ENCODE measurements at places on chromosomes 3 and 15.

DNA sequence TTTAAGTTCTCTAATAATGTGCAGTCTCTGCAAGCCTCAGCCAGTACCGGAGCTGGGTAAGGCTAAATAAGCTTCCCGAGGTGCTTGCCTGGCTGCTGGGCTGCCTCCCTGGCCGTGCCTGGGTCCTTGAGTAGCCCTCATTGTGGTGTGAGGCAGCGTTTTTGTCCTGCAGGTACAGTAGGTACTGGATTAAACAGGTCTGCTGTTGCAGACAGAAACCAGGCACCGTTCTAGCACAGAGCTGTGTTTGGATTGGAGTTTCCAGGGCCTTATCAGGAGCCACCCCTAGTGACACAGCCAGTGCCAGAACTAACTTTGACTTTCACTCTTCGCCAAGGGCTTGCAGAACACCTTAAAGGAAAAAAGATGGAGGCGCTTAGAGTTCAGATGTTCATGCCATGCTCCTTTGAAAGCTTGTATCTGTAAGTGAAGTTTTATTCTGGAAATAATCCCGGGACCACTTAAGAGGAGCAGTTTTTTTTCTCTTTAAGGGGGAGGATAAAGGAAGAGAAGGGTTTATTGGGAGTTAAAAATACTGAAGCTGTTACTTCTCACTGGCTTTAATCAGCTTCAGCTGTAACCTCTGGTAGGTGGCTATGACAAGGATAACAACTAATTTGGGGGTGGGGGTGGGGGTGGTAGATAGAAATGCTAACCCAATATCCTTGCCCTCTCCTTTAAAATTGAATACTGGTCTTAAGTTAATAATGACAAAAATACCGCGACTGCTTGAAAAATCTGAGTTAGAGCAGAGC, 126.8 kb downstream of the MITF start:
- no peak for DNase-seq

DNA sequence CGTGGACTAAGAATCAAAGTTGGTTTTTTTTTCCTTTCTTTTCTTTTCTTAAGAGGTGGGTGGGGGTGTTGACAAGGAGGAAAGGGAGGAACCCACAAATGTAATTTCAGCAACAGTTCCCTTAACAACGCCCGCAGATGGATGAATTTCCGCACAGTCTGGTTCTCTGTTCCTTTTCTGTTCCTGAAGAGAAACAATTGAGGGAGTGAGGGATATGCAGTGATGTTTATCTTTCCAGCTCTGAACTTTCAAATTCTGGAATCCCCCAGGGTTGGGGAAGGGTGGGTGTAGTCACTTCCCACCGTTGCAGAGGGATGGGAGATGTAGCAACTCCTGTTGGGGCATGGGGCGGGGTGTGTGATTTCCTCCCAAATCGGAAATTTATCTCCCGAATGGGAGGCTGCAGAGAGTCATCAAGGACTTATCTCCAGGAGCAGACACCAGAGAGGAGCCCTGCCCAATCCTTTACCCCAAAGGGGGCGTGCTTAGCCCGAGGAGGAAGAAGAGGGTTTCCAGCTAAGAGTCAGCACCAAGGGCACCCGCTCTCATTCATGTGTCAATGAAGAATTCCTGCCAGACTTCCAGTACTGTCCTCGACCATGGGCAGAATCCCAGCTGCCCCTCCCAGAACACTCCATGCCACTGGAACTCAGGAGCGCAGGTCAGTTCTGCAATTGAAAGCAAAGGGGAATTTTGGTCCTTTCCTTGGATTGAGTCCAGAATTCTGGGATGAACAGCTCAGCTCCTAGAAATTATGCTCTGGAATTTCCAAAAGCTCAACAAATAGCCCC, 35.0 kb upstream of the CFAP161 start:
- no peak for DNase-seq

- DNase-seq, result no peak
These were observed 22.2 kb upstream of the BLM start for GRCh38 chr15:90694987-90695386.

DNA sequence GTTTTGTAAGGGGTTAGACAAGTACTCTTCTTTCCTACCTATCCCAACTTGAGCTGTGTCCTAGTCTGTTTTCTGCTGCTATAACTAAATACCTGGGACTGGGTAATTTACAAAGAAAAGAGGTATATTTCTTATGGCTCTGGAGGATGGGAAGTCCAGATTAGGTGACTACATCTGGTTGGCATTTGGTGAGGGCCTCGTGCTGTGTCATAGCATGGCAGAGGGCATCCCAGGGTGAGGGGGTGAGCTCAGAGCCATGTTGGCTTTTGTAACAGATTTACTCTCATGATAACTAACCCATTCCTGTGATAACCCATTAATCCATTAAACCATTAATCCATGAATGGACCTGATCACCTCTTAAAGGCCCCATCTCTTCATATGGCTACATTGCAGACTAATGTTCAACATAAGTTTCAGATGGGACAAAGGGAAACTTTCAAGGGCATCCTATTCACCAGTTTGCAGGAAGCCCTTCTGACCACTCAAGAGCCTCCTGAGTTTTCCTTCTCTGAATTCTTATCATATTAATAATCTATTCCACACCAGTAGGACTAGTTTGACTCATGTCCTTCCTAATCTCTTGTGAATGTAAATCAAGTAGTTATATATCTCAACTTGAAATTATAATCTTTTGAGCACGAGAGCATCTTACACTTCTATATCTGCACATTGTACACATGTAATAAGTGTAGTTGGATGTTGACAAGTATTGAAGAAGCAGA, 185.7 kb upstream of the ZPLD1 start:
- DNase-seq, result no peak

GRCh38 chr3:167361306-167361705, 18.8 kb downstream of the ZBBX start:
- DNase-seq, result no peak

DNA sequence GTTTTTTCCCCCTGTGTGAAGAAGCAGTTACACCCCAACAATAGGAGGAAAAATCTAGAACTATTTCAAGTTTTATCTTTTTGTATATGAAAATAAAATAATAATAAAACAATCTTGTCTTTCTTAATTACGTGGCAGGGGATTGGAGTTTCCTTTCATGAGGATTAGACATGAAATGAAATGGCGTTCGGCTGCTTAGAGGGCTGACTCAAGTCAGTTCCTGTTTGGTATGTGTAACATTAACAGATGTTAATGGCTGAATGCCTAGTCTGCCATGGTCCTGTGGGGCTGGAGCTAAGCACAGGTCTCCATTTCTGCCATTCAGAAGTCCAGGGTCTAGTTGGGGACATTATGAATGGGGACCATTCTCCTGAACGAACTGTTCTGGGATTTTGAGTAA, 3.1 kb upstream of the EXOG start:
- DNase-seq, result no peak

DNA sequence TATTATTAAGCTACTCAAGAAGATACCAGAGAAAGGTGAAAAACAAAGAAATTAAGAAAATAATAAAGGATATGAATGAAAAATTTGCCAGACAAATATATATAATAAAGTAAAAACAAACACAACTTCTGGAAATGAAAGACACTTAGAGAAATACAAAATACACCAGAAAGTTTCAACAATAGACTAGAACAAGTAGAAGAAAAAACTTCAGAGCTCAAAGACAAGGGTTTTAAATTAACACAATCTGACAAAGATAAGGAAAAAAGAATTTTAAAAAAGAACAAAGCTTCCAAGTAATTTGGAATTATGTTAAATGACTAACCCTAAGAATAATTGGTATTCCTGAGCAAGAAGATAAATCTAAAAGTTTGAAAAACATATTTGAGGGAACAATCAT, 135.3 kb downstream of the PLCH1 start:
- DNase-seq, result no peak

GRCh38 chr3:152071924-152072323, 196.8 kb upstream of the MBNL1 start:
- DNase-seq, result peak; percentile 5

- DNase-seq, result peak; percentile 40
These were observed 744.0 kb upstream of the SGO1 start for GRCh38 chr3:20930034-20930433.

DNA sequence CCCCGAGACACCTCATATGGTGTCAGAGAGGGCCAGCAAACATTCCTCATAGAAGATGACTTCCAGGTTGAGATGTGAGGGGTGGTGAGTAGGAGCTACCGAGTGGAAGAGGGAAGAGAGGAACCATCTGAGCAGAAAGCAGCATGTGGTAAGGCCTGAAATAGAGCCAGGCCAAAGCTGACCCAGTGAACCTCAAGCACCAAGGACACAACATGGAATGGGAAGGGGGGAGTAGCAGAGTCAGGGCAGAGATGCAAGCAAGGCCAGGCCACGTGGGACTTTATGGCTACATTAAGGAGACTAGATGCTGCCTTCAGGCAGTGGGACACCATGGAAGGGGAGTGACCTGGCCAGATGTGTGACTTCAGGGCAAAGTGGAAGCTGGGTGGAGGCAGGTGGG, 38.3 kb upstream of the WNT5A start:
- no peak for DNase-seq

DNA sequence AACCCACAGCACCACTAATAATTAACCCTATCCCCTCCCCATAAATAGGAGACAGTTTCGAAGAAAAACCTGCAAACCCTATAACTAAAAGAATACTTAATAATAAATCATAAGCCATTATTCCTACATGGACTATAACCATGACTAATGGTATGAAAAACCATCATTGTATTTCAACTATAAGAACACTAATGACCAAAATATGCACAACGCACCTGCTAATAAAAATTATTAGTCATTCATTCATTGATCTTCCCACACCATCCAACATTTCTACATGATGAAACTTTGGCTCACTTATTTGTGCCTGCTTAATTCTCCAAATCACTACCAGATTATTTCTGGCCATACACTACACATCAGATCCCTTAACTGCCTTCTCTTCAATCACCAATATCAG, 16.6 kb downstream of the AQP9 start:
- DNase-seq, result no peak

DNA sequence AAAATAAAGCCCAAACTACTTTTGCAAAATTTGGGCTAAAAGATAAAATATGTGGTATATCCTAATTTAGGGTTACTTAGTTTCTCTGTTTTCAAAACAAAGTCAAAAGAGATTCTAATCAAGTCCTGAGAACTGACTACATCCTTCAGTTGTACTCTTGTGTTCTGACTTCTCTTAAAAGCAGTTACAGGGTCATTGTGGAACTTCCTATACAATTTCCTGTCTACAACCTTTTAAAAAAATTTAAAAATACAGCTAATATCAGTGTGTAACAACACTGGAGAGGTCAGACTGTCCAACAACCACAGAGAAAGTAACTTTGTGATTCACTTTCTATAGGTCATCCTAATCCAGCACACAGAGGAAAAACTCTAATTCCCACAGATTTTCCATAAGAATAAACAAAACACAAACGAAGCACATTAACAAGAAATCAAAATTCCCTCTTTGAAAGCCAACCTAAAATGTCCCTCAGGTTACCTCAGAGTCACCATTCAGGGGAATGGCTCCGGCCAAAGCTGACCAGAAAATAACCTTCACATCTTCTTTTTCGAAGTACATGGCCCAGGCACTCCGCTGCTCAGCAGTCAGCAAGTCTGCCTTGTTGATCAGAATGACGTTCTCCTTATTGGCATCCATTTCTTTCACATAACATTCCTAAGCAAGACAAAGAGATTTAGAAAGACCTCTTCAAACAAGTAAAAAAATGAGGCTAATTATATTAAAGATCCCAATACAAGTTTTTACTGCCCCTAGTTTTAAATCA, 13.3 kb downstream of the LSG1 start:
- no peak for DNase-seq

DNA sequence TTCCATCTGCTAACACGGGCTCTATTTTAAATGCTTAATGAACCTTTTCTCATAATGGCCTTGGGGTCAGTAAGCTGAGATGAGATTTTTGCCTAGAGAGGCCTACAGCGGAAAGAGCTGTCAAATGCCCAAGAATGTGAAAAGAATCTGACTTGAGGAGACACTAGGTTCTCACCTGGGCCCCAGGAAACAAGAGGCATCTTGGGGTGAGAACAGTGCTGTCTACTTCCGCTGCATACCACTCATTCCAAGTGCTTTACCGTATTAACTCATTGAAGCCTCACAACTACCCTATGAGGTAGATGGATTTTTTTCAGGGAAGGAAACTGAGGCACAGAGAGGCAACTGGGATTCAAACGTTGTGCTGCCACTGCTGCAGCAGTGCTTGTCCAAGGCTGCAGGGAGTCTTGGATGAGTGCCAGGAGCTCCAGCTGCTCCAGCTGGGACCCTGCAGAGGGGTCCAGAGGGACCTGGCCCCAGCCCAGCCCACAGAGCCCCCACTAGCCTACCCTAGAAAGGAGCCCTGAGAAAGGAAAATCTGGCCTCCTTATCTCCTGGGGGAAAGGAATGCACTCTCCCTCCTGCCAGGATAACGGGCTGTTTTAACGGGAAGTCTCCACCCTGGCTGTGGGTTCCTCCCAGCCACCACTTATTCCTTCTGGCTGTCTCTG, 68.4 kb downstream of the SLC12A8 start:
- no peak for DNase-seq

- DNase-seq, result no peak
These were observed 54.6 kb downstream of the CAPN3 start for GRCh38 chr15:42413920-42414319.

DNA sequence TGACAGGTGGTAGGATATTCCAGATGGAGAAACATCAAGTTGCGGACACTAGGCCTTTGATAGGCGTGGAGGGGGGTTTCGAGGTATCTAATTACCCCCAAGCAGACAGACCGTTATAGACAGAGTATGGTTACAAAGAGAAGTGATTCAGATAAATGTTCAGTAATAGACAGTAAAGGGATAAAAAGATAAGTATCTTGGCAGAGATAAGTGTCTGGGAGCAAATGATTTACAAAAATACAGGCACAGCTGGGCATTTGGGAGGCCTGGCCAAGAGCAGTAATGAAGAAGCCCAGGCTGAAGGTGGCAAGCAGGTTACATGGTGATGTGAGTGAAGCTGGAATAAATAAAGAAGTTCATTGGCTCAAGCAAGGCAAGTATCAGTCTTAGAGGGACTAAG, 659 bp upstream of the MYH15 start:
- no peak for DNase-seq

DNA sequence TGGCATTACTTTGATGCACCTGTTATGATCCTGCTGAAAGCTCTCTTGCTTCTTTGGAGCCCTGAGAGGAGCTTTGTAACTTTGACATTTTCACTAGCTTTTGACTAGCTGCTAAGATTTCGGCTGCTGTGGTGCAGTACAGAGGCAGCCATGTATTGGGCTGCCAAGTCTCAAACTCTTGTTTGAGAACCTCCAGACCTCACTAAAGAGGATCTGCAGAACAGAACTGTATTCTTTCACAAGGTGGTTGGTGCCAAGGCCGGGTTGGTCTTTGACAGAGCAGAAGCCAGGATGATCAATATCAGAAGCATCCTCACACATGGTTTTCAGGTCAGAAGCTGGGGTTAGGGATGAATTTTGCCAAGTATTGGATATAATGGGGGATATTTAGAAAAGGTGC, 34.6 kb upstream of the GOLGA8B start:
- no peak for DNase-seq

Data from NT2/D1 (cell line).